ENCODE measurements at places on chromosomes 1 and 21. TPM values are rescaled to one million over a fixed set of nuclear protein-coding genes. Genes with fewer than 3 reads are reported as not detected.

The S100A14 gene
- 0.40 TPM for total RNA-seq

The NGF gene
- 3.4 TPM for total RNA-seq

The TSTD1 gene
- 0.38 TPM for total RNA-seq

The GABRD gene
- 0.77 TPM for total RNA-seq

The MROH7 gene
- not detected for total RNA-seq

The NFIA gene
- 4.1 TPM for total RNA-seq

The LAMTOR2 gene
- total RNA-seq, result 160 TPM

The RNU11 gene
- total RNA-seq, result not detected

The TCHH gene
- total RNA-seq, result 0.25 TPM

The TMPRSS3 gene
- total RNA-seq, result 0.14 TPM

The TRPM2 gene
- 7.0 TPM for total RNA-seq

The NPHS2 gene
- total RNA-seq, result not detected

The ZNHIT6 gene
- total RNA-seq, result 15.9 TPM

The RNF2 gene
- 17.5 TPM for total RNA-seq

The RORC gene
- 0.05 TPM for total RNA-seq

The KCNJ15 gene
- total RNA-seq, result 0.09 TPM

The PGBD5 gene
- 0.68 TPM for total RNA-seq

The KRTAP19-6 gene
- not detected for total RNA-seq

The CRYZL1 gene
- 14.5 TPM for total RNA-seq

The PIK3CD gene
- 8.5 TPM for total RNA-seq

The OR2L8 gene
- total RNA-seq, result not detected

The CLCA4 gene
- not detected for total RNA-seq

The C1orf185 gene
- total RNA-seq, result not detected

The BMP8B gene
- total RNA-seq, result 4.3 TPM

The ZNF683 gene
- not detected for total RNA-seq

The BEST4 gene
- total RNA-seq, result 0.62 TPM

The MYCL gene
- total RNA-seq, result 1.3 TPM

The RHD gene
- not detected for total RNA-seq

The CRYZ gene
- 63.4 TPM for total RNA-seq

The GOLT1A gene
- total RNA-seq, result 5.1 TPM

All from A549 treated with CORT108297 at 1 μM for 4 hours (cell line).